Effector CD4-positive, alpha-beta T cell (primary cell): ENCODE measurements at places on chromosomes 16 and 17.

DNA sequence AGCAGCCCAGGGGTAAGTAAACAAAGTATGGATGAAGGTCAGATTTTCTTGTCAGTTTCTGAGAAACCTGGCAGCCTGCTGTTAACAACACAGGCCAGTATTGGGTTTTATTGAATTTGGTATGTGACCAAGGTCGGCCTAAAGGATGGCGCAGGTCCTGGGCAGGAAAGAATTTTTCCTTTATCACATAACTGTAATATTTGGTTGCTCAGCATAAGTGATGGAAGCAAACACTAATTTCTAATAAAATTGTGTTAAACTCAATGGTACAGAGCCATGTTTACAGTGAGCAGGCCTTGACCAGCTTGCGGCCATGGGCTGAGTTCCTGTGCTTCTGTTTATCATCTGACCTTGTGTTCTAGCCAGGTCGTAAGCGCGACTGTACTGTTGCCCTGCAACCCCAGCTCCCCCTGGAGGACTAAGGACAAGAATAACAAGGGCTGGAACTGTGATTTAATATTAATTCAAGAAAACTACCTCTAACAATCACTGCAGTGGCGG, 10.5 kb downstream of the POLDIP2 start:
- no peak for DNase-seq

DNA sequence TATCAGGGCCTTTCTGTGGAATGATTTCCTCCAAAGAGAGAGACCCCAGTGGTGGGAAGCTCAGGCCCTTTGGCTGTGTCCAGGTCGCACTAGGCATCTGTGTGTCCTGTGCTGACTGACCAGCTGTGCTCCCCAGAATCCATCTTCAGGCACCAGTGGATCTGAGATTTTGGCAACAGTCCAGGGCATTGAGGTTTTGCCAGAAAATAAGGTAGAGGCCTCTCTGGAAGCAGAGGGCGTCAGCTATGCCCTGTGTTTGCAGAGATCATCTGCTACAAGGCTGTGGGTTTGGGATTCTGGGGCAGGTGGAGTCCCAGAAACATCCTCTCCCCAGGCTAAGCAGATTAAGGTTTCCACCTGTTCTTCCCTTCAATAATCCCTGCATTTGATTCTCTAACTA, 57.5 kb upstream of the TOB1 start:
- no peak for DNase-seq

DNA sequence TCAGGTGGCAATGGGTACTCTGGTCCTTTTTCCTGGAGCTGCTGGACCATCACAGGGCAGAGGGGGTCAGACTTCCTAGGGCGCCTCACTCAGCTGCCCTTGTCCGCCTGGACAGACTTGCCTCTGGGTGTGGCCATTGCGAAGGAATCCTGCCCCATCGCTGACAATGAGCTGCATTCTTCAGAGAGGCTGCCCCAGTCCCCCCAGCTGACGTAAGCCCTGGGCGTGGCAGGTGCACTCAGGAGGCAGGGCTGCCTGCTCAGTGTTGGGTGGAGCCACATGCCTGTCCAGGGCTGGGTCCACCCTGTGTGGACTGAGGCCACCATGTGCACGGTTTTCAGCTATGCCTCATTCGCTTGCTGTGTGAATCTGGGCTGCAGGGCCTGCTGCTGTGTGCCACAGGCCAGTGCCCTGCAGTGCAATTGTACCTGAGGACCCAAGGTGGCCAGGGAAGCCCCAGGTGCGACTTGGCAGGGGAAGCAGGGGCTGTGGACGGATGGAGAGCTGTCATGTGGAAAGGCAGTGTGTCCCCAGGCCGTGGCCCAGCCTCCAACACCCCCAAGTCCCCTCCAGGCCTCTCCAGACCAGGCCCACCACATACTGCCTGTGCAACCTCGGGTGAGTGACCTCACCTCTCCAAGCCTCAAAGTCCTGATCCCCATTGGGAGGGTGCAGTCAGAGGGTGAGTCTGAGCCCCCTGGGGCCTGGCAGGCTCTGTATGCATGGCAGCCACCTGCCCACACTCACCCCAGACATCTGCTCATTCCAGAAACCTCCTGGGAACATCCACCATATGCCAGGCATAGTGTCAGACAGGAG, 14.0 kb upstream of the MPRIP start:
- no peak for DNase-seq

DNA sequence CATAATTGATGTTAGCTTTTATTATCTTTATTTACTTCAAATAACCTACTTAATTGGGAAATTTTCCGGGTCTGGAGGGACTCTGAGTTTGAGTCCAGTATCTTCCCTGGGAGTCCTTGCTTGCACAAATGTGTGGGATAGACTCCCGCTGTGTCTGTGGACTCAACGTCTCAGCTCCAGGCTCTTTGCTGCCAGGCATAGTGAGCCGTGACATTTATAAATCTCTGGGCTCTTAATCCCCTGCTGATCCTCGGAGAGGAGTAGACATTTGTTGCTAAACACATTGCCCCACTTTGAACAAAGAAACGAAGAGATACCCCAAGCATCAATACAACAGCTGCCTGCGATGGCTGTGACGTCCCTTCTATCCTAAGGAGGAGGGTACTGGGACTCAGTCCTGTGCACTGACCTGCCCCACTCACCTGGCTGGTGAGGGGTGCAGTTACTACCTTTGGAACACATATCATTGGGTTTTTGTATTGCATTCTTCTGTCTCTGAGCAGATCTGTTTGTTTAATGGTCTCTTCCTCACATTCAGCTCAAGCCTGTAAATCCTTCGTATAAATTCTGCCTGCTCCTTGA, 316.9 kb downstream of the HAPSTR1 start:
- DNase-seq = no peak

DNA sequence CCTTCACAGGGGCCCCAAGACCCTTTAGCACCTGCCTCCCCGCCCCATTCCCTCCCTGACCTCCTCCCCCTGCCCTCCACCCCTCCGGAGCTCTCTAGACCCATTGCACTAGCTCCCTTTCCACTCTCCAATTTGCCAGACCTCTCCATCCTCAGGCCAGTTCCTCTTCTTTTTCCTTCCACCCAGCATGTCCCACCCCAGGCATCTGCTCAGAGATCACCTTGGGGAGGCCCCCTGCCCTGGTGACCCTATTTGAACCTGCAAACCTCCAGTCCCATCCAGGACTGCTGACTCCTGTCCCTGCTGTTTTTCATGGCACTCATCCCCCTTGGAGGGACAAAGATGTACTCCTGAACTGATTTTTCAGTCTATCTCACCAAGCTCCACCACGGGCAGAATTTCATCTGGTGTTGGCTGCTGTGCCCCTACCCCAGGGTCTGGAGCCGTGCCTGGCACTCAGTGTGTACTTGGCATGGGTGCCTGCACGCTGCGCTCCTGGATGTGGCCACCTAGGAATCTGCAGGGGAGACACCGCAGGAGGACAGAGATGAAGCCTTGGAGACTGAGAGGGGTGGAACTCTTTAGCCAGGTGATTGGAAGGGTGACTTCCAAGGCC, 85.6 kb upstream of the CACNG5 start:
- no peak for DNase-seq

DNA sequence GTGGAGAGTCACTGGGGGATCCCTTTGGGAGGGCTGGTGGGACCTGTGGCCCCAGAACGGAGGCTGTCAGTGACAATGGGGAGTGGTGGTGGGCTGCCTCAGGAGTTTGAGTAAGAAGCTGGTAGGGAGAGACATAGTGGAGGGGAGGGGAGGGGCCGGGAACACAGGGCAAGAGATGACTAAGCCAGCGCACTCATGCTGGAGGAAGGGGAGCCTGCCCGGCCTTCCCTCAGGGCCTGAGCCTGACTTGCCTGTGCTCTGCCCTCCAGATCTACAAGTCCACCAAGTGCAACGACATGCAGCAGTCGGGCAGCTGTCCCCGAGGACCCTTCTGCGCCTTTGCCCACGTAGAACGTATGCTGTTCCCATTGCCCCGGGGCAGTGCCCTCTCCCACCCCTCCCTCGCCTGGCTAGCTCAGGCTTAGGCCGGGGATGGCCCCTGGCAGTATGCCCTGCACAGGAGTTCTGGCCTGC, 29.3 kb downstream of the UNC13D start:
- DNase-seq = no peak
